ENCODE measurements at places on chromosomes 1 and 21.

- DNase-seq, result no peak
Measured at GRCh38 chr21:42039911-42040351, 29.8 kb upstream of the ZBTB21 start.

DNA sequence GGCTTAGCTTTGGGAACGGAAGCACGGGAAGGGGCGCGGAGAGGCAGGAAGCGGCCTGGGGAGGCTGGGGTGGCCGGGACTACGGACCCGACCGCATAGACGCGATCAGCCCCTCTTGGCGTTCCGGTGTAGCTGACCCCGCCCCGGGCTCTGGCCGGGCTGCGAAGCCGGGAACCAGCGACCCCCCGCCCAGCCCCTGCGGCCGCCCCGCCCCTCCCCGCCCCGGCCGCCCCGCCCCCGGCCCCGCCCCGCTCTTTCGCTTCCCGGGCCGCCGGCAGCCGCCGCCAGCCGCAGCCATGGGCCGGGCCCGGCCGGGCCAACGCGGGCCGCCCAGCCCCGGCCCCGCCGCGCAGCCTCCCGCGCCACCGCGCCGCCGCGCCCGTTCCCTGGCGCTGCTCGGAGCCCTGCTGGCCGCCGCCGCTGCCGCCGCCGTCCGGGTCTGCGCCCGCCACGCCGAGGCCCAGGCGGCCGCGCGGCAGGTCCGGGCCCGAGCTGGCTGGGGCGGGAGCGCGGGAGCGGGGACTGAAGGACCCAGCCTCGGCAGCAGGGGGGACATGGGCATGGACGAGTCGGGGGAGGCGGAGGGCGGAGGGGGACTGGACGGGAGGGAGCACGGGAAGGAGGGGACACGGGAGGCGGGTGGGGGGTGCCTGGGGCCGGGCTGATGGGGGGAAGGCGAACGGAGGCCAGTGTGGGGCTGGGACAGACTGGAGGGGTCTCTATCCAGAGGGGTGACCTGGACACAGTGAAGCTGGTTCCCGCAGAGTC is at the start of gene SELENON:
Gene SELENON (plus strand): TSS at position 259 of the 768 bp plus-strand sequence. CDS start 38 bp downstream, at position 297.
- peak; percentile 50 for DNase-seq

GRCh38 chr1:188941986-188942385 is 1535.7 kb downstream of the BRINP3 start:
- no peak for DNase-seq

GRCh38 chr21:46605767-46606426 is 1.0 kb upstream of the S100B start:
- DNase-seq, result peak; percentile 62

GRCh38 chr1:215797859-215798258 is 230.8 kb downstream of the KCTD3 start:
- no peak for DNase-seq

DNA sequence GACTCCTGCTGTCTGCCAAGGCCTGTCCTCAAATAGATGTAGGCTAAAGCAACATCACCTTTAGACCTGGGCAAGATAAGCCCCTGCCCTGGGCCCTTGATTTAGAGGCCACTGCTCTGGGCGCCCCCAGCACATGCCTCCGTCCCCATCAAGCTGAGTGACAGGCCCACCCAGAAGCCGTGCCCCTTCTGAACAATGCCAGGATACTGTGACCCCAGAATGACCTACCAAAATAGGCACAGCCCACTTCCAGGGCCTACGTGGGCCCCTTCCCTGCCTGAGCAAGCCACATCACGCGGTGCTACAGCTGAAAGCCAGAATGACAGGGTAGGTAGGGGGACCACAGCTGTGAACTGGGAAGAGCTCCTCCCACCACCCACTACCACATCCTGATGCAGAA is 24.7 kb upstream of the BECN2 start:
- no peak for DNase-seq

GRCh38 chr21:45590246-45590725 is 48.0 kb upstream of the SLC19A1 start:
- DNase-seq, result peak; percentile 69

DNA sequence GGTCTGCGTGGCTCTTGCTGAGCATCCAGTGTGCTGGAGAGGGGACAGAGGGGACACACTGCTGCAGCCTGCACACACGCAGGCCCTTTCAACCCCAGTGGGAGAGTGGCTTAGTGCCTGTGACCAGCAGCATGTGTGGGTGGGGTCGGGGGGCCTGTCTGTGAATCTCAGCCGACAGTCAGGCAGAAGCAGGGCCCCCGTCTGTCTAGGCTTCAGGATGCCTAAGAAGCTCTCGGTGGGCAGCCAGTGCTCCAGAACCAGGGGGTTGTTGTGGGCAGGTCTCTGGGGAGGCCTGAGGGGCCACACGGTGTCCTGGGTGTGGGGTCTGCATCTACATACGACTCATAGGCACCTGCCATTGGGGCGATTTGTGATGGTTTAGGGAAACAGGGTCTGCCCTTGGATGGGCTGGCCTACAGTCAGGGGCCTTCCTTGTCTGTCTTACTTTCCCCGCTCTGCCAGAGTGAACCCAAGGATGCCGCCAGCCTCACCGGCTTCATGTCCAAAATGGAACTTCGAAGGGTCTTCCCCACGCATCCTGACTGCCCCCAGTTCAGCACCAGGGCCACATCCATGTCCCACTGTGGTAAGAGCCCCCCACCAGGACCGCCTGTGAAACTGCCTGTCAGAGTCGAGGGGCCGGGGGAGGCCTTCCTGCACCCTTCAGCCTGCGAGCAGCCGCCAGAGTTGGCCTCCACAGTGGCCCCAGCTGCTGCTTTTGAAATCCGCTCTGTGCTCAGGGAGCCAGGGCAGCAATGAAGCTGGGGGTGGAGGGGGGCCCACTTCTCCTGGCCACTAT is 1.6 kb downstream of the CCDC27 start:
- DNase-seq, result no peak

DNA sequence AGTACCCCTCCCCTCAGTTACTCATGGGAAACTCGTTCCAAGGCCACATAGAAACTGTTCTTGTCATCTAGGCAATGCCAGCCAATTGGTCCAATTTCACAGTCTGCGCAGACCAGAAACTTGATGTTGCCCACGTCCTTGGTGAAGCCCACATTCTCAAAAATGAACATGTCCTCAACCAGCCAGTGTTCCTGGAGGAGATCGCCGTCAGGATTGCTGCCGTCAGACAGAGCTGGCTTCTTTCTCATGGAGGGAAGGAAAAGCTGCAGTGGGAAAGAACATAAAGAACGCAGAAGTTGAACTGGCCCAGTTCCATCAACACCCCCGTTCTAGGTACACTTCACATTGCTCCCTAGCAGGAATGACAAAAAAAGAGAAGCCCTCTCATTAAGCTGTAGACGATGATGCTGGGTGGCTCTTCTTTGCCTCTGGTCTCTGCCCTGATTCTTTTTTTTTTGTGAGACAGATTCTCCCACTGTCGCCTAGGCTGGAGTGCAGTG is 7.9 kb downstream of the RABIF start:
- DNase-seq, result no peak

- DNase-seq, result no peak
Measured at GRCh38 chr1:78126506-78126905, 80.7 kb downstream of the GIPC2 start.

DNA sequence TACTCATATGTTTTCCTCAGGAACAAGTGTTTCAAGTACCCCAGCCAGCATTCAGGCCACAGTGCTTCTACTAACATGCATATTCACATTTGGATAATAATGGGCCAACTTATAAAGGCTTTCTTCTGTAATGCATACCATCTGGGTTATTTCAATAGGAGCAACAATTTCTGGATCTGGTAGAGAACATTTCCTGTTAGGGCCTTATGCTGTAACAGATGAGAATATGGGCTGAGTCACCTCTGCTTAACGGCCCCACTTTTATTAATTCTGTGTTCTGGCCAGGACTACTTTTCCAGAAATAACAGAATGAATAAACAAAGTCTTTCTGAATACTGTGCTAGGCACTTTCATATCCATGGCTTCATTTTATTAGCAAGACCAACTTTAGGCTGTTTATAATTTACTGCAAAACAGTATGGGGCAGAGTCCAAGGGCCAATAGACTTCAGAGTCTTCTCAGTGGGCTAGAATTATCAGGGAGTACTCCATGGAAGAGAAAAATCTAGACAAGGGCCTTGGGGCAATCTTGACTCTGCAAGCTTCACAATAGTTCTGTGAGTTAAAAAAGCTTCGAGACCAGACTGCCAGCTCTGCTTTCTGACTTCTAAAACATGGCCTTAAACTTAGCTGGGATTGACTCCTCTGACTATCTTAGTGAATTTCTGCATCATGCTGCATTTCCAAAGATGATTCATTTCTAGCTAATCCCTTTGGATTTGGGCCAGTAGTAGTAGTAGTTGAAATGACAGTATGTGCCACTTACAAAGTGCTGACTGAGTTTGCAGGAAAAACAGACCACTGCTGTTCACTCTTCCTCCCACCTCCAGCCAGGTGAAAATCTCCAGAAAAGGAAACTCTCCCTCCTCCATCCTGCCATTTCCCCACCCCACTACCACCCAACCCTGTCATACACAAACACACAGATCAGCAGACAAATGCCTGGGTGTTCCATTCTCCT is 8.2 kb upstream of the SSX2IP start:
- DNase-seq, result no peak

GRCh38 chr1:170313306-170313705 is 167.5 kb downstream of the NTMT2 start:
- no peak for DNase-seq

DNA sequence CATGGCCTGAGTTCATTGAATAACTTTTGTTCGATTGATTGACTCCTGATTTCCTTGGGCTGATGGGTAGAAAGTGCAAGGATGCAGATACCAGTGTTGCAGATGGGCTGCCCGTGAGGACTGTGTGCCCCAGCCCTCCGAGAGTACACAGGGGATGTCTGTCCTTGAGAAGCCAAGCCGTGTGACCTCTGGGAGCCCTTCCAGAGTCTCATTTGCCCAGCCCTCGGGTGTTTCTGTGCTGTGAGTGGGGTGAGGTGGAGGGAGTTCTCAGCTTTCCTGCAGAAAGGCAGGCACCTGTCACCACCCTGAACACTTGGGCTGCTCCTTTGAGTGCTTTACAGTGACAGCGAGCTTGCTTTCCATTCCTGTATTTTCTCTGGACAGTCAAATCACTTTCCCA is 96.4 kb upstream of the CACNA1E start:
- no peak for DNase-seq

DNA sequence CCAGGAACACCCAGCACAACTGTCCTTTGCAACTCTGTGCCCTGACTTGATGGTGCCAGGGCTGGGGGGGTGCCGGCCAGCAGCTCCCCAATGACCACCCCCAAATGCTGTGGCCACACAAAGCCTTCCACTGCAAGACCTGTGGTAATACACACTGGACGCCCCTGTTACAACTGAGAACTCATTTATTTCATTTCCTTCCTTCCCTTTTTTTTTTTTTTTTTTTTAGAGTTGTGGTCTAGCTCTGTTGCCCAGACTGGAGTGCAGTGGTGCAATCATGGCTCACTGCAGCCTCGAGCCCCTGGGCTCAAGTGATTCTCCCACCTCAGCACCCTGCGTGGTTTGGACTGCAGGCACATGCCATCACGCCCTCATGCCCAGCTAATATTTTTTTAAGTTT is 25.2 kb downstream of the TP73 start:
- no peak for DNase-seq

GRCh38 chr1:76027341-76027740 is 47.2 kb upstream of the ST6GALNAC3 start:
- DNase-seq, result no peak

DNA sequence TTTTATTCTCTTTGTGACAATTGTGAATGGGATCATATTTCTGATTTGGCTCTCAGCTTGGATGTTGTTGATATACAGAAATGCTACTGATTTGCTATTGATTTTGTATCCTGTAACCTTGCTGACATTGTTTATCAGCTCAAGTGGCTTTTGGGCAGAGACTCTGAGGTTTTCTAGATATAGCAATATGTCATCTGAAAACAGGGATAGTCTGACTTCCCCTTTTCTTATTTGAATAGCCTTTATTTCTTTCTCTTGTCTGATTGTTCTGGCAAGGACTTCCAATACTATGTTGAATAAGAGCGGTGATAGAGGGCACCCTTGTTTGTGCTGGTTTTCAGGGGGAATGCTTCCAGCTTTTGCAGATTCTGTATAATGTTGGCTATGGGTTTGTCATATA is 150.8 kb downstream of the FASLG start:
- no peak for DNase-seq

- no peak for DNase-seq
Measured at GRCh38 chr1:11657654-11658053, 3.0 kb downstream of the FBXO44 start.

DNA sequence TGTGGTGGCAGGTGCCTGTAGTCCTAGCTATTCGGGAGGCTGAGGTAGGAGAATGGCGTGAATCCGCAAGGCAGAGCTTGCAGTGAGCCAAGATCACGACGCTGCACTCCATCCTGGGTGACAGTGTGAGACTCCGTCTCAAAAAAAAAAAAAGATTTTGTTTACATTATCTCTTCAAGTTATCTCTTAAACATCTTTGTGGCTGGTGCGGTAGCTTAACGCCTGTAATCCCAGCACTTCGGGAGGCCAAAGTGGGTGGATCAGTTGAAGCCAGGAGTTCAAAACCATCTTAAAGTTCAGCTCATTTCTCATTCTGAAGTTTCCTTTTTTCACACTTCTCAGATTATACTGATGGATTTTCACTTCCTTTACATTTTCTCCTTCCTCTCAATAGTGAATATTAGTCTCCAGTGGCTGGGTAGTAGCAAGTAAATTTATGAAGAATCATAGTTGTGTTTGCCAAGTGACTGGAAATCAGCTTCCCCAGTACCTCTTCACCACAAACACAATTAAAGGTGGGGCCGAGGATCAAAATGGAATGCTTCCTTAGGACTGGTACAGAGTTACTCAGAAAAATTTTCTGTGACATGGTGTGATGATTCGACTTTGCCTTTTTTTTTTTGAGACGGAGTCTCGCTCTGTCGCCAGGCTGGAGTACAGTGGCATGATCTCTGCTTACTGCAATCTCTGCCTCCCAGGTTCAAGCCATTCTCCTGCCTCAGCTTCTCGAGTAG is 13.8 kb downstream of the PIP5K1A start:
- DNase-seq, result no peak

GRCh38 chr21:35573472-35574374 is 486.6 kb downstream of the SETD4 start:
- DNase-seq, result no peak

DNA sequence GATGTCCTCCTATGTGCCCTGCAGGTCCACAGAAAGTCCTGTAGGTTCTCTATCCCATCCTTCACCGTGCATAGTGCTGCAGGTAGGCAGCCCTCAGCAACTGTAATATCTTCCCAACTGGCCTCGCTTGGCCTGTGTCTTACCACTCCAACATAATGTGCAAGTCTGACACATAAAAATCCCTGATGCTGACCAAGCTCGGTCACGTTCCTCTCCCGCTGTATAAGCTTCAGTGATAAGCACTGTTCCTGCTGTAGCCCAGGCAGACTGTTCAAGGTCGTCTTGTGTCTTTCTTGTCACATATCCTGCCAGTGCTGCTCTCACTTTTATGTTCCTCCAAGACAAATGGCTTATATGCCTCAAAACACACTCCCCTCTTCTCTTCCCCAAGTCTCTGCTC is 19.4 kb upstream of the KCNE1 start:
- DNase-seq, result no peak

GRCh38 chr1:200901796-200902444 is 7.2 kb downstream of the INAVA start:
- DNase-seq, result no peak

DNA sequence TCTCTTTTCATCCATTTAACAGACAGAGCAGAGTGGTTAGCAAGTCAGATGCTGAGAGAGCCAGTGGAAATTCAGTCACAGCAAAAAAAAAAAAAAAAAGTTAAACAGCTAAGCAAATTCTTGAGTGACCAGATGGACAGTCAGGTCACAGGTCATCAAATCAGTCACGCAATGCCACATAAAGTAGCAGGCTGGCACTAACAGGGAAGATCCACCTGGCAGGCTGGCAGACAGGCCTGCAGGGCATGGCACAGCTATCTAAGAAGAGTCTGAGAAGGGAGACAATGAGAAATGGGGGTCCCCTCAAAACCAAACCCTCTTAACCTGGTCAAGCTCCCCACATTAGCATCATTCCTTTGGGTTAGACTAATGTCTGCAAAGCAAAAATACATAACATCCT is 371.9 kb downstream of the TTLL7 start:
- DNase-seq, result no peak

Data from CD4-positive, alpha-beta T cell treated with Interleukin-17A for 1 hour (primary cell).